Stimulated activated CD4-positive, alpha-beta T cell treated with anti-CD3 and anti-CD28 coated beads, TNF-alpha, amount 100 ng/mL, for 48 hours (primary cell): ENCODE measurements at places on chromosomes 7 and 10.

- no peak for DNase-seq
Observed at GRCh38 chr7:142690554-142691182, 58.6 kb upstream of the PRSS1 start.

DNA sequence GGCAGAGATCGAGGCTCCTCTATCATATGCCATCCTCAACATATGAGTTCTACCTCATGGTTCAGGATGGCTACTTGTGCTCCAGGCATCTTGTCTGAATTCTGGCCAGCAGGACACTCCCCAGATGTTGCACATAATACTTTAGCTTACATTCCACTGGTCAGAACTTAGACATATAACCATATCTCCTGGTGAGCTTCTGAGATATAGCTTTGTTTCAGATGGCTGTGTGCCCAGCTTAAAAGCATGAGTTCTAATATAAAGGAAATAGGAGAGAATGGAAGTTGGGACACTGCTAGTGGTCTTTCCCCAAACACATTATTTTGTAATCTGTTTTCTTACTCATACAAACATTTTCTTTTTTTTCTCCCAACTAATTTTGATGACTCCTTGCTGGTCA lies 50.8 kb upstream of the IFRD1 start:
- no peak for DNase-seq

DNA sequence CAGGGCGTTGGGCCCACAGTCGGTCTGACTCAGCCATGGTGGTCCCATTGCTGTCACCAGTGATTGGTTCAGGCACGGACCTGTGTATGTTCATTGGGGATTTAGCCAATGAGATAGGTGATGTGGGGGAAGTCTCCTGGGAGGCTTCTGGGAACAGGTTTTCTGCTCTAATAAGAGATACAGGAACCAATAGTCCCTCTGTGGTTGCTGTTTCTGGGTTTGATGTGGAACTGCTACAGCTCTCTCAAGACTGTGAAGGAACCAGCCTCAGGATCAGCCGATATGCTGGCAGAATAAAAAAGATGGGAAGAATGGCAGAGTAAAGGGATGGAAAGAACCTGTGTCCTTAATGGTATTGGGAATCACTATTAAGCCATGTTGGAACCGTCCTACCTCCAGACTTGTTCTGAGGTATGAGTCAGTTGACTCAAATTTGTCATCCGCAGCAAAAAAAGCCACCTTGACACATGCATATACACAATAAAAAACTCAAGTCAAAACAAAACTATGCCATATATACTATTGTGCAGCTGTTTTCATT lies 70.6 kb downstream of the MCMBP start:
- DNase-seq = no peak

DNA sequence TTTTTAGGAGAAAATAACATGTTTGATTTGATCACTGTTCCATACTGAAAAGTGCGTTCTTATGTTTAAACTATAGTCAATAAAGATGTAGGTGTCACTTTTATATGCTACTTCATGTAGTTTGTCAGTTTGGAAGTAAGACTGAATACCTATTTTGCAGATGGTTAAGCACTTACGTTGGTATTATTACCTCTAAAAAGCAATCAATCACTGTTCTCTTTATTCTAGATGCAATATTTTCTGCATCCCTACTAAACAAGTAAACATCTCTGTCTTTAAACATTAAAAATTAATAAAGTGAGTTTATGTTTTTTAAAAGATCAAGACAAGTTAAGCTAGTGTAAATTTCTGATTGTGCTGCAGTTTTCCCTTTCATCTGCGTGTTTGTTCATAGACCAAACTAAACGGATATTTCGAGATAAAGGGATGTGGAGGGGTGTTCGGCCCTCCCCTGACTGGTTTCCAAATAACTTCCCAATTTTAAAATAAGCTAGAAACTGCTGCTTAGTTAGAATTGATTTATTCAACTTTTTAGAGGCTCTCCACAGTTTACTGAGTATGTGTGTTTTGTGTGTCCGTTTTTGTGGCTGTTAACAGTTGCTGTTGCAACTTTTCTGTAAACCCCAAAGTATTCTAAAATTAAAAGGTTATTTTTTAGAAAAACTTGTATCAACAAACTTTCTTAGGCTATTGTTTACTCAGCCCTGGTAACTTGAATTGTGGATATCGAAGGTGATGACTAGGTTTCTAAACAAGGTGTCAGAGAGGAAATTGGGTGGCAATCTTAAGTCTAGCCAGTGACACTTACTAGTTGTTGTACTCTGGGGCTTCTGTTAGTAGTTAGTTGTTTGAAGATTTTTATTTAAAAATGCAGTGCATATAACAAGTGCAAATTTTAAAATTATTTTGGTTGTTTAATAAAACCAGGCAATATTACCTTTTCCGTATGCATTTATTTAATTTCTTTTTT lies 974 bp downstream of the KIF11 start:
- no peak for DNase-seq

DNA sequence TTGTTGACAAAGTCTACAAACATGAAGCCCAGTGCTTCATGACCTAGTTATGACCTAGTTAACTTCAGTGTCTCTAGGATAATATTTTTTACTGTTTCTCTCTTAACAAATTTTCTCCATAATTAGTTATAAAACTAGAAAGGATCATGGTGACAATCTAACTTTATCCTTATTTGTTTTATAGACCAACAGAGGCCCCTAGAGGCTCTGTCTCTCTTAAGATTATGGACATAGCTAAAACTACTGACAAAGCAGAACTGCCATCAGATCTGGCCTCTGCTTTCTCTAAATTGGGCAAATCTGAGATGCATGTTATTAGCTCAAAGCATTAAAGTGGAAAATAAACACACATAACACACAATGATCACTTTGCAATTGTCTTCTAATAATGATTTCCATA lies 176.0 kb downstream of the CSTF2T start:
- no peak for DNase-seq

- no peak for DNase-seq
Observed at GRCh38 chr7:154438571-154439367, 386.6 kb downstream of the DPP6 start.

- no peak for DNase-seq
Observed at GRCh38 chr7:29443552-29443951, 120.1 kb upstream of the PRR15 start.

DNA sequence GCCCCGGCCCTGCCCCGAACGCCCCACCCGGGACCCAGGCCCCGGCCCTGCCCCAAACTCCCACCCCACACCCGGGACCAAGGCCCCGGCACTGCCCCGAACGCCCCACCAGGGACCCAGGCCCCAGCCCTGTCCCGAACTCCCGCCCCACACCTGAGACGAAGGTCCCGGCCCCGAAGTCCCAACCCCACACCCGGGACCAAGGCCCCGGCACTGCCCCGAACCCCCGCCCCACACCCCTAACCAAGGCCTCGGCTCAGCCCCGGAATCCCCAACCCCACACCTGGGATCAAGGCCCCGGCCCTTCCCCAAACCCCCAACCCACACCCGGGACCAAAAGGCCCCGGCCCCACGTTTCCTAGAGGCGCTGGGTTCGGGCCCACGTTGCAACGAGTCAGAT lies 1.1 kb upstream of the LARP4B start:
- DNase-seq = no peak

DNA sequence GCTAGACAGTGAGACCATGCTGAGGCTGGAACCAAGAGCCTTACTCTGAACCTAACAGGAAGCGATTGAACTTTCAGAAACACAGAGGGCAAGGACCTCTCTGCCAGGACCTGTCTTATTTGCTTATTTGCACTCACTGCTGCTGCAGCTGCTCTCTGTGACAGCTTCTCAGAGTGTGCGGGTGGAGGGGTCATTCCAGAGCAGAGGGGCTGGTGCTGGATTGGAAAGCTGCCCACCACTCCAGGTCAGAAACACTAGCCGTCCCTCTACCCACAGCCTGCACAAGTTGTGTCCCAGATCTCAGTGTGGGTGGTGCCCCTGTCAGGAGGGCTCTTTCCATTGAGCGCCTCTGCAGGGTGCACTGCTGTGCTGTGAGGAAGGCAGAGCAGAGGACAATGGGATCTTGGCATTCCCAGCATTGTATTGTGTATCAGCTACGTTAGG lies 126.2 kb downstream of the CCNY start:
- no peak for DNase-seq

DNA sequence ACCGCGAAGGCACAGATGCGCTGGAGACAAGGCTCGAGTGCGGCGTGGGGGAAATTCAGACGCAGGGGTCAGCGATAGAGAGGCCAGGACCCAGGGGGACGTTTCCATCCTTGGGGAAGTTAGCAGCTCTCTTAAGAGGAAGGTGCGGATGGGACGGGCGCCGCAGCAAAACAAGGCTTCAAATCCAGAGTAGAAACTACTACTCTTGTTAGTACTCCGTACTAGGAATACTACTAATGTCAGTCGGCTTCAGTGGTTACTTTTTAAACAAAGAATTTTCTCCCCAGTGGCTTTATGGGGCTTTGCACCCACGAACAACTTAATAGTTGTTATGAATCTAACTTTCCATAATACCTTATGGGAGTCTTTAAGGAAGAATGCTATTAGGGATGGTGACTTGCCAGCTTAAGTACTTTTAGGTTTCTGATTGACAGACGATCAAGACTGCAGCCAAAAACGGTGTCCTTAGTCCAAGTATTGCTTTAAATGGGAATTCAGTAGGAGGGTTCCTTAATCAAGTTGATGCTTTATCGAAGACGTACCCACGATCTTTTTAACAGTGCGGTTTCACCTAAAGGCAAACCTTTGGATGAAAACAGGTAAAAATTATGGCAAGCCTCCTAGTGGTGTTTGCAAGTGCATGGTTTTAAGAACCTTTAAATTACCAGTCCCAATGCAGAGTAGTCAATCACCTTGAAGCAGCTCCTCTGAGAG lies 812 bp upstream of the IDE start:
- no peak for DNase-seq

DNA sequence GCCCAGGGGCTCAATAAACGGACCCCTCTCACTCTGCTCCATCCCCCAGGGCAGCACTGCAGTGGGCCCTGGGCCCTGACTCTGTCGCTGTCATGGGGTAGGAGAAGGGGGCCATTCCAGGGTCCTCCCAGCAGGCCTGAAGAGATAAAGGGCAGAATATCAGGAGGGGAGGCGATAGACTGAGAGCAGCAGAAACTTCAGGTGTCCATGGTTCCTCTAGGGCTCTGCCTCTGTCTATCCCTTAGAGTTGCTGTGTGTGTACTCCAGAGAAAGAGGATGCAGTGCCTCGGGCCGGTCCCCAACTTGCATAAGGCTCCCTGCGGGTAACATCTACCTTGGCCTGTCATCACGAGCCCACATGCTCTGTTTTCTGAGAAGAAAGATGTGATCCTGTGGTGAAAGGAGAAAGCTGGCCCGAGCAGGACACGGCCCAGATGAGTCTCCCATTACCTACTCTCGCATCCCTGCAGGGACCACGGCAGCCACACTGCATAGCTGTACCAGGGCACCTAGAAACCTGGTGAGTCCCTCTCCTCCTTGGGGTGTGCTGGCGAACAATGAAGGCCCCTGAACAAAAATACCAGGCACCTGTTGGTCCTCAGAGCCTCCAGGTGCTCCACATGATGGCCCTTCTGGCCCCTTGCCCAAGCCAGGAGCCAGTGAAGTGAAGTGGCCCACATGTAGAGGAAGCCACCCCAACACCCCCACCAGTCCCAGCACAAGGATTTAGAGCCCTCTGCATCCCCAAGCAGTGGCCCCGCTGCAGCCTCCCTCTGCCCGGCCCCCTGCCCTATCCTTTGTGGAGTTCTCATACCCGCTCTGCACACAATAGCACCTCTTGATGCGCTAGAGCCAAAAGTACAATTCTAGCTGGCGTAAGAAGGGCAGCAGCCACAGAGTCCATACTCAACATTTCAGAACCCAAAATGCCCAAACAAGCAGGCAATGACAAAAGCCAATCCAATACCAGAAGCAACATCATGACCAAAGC lies 106.8 kb downstream of the ARHGAP22 start:
- no peak for DNase-seq

- DNase-seq = no peak
Observed at GRCh38 chr7:114527589-114527988, 113.0 kb downstream of the FOXP2 start.

GRCh38 chr7:484356-485101 lies 35.1 kb downstream of the PDGFA start:
- DNase-seq = no peak

- no peak for DNase-seq
Observed at GRCh38 chr7:94064541-94065191, 60.5 kb upstream of the BET1 start.

- no peak for DNase-seq
Observed at GRCh38 chr7:149770728-149771636, 2.4 kb downstream of the ZNF467 start.

DNA sequence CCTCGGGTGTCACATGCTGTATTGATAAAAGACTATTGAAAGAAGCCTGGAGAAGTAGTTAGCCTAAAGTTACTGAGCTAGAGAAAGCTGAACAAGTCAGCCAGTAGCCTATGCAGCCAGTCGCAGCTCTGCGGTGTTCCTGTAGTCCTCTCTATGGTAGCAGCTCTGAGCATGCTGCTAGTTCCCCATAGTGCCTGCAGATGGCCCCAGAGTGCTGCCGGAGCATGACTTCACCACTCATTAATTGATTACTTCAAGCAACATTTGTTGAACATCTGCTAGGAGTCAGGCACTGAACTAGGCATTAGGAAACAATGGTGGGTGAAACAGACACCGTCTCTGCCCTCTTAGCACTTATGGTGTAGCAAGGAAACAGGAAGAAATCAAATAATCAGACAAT lies 422.7 kb downstream of the SORCS3 start:
- peak; percentile 4 for DNase-seq

DNA sequence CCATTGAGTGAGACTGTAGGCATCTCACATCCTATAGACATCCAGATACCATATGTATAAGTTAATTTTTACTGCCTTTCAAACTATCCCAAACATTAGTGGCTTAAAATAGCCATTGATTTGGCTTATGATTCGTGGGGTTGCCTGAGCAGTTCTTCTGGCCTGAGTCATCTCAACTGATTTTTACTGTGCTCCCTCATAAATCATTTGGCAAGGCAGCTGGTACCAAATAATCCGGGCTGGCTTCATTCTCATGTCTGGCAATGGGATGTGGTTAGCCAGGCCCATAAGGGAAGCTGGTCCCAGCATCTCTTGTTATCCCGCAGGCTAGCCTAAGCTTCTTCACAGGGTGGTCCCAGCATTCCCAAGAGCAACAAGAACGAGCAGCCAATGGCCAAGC lies 6.7 kb upstream of the LRGUK start:
- DNase-seq = no peak

DNA sequence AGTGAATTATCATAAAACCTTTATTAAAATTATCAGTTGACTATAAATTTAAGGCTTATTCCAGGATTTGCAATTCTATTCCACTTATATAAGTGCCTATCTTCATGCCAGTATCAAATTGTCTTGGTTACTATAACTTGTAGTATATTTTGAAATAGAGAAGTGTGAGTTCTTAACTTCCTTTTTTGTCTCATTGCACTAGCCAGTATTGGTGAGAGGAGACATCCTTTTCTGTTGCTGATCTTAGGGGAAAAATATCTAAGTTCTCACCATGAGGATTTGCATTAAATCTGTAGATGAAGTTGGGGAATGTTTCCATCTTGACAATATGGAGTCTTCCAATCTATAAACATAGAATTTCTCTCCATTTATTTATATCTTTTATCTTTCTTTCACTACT lies 104.2 kb upstream of the MKI67 start:
- DNase-seq = no peak

- no peak for DNase-seq
Observed at GRCh38 chr7:24781106-24781505, 23.8 kb upstream of the GSDME start.

GRCh38 chr7:151251689-151252560 lies 3.4 kb upstream of the SMARCD3 start:
- DNase-seq = no peak
